Naive thymus-derived CD8-positive, alpha-beta T cell (primary cell): ENCODE measurements at places on chromosomes 3 and 15. TPM values are rescaled to one million over a fixed set of nuclear protein-coding genes. Genes with fewer than 3 reads are reported as not detected.
A peak's percentile ranks its signal among the peaks of the same experiment; 100 is the strongest.

- no peak for DNase-seq
Observed at GRCh38 chr15:78340231-78341056, at the start of gene CRABP1. TSS of gene CRABP1 (plus strand) at chr15:78340353. CDS start at chr15:78340429, 76 bp downstream.

Gene ACOX2
- not detected for polyA plus RNA-seq

Gene ISLR2
- polyA plus RNA-seq = not detected

Gene DUOXA1
- polyA plus RNA-seq = 0.26 TPM

GRCh38 chr3:194854659-194855390 is 169.1 kb downstream of the FAM43A start:
- no peak for DNase-seq

Gene PPP1R14D
- not detected for polyA plus RNA-seq

Gene VILL
- 21.6 TPM for polyA plus RNA-seq

DNA sequence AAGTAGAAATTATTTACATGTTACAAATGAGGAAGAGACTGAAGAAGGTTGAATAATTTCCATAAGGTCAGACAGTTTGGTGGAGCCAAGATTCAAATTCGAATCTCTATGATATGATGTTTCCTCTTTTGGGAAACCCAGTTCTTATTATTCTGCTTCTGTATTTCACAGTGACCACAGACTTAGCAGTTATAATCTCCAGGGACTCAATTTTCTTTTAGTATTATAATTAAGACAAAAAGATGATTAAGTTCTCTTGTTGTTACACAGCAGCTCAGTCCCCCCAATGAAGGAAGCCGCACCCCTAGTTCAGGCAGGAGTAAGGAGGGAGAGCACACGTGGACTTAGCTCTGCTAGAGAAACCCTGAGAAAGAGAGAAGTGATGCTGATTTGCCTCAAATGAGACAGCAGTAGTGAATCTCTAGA is 130.6 kb downstream of the CCNL1 start:
- DNase-seq = no peak

DNA sequence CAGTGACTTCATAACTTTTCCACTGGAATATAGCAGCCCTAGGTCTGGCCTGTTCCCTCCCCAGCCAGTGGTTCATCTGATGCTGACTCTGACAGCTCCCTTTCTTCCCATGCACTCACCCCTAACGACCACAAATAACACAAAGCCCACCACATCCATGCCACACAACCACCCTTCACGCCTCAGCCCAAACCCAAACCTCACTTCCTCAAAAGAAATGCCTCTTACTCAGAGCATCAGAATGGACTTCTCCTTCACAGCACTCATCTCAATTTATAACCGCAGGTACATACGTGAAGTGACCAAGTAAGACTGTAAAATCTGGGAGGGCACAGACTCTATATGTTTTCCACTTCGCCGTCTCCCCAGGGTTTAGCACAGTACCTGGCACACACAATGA is 1.1 kb downstream of the RBSN start:
- DNase-seq = peak; percentile 10
